ENCODE measurements at places on chromosomes 1 and 21. TPM values are rescaled to one million over a fixed set of nuclear protein-coding genes. Genes with fewer than 3 reads are reported as not detected.

SLAMF1 gene
- total RNA-seq = 0.25 TPM

EXTL1 gene
- total RNA-seq = not detected

CR2 gene
- total RNA-seq = 0.08 TPM

DNA sequence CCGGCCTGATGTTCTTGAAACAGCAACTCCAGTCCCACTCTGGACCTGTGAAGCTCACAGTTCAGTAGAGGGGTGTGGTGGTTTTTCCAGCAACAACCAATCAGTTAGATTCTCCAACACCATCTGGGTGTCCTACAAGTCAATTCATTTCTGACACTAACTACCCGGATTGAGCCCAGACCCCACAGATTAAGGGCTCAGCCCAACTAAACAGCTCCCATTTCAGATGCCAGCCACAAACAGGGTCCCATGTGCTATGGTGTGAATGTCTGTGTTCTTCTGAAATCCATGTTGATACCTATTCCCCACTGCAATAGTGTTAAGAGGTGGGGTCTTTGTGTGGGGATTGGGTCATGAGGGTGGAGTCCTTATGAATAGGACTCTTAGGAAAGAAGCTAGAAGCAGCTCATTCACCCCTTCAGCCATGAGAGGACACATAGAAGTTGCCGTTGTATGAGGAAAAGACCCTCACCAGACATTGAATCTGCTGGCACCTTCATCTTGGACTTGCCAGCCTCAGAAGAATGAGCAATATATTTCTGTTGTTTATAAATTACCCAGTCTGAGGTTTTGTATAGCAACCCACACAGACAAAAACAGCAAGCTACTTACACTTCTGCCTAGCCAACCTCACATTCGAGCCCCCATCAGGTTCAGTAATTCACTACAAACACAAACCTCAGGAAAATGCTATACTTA is 53.6 kb downstream of the IRF2BP2 start:
- DNase-seq = peak; percentile 31

DNA sequence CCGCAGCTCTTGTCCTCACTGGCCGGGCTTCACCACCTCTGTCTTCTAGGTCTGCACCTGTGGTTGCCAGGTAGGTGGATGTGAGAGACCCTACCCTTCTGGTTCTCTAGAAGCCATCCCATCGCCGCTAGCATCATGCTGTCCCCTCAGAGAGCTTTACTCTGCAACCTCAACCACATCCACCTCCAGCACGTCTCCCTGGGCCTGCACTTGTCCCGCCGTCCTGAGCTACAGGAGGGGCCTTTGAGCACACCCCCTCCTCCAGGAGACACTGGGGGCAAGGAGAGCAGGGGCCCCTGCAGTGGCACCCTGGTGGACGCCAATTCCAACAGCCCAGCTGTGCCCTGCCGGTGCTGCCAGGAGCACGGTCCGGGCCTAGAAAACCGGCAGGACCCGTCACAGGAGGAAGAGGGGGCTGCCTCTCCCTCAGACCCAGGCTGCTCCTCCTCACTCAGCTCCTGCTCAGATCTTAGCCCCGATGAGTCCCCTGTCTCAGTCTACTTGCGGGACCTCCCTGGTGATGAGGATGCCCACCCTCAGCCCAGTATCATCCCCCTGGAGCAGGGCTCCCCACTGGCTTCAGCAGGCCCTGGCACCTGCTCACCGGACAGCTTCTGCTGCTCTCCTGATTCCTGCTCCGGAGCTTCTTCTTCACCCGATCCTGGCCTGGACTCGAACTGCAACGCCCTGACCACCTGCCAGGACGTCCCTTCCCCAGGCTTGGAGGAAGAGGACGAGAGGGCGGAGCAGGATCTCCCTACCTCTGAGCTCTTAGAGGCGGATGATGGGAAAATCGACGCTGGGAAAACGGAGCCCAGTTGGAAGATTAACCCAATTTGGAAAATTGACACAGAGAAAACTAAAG is 1.2 kb downstream of the RUSC1 start:
- DNase-seq = peak; percentile 46

DNA sequence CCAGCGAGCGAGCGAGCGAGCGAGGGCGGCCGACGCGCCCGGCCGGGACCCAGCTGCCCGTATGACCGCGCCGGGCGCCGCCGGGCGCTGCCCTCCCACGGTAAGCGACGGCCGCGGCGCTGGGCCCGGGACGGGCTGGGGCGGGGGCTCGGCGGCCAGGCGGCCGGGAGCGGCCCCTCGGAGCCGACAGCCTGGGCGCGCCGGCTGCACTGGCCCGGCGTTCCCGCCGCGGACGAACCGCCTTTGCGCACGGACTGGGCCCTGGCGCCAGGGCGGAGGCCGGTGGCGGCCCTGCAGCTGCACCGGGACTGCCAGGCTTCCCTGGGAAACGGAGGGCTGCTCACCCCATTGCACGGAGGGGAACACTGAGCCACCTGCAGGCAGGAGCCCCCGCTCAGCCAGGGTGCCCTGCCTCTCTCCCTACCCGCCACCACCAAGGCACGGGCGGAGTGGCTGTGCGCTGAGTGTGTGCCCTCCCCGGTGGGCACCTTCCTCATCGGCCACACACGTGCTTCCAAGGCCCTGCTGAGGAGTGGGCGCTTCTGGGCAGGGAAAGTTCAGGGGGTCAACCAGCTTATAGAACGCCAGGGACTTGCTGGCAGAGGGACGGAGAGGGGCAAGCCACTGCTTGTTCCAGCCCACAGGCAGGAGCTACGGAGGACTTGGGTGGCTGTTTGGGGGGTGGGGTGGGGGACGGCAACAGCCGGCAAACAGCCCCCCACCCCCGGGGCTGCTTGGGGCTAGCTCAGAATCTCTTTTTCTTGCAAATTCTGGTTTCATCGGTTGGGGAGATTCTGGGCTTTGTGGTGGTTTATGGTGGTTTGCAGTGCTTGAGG is 532 bp downstream of the CSF1 start:
- no peak for DNase-seq

GRCh38 chr1:109315288-109315687 is 8.5 kb upstream of the MYBPHL start:
- DNase-seq = peak; percentile 22

All from left lobe of liver (tissue), 2 donors.